ENCODE measurements at places on chromosomes 3 and 15.
A peak's percentile ranks its signal among the peaks of the same experiment; 100 is the strongest.

GRCh38 chr3:24454393-24454792, 40.3 kb downstream of the THRB start:
- no peak for DNase-seq

GRCh38 chr3:4759689-4760312, 219.4 kb upstream of the BHLHE40 start:
- DNase-seq = no peak

DNA sequence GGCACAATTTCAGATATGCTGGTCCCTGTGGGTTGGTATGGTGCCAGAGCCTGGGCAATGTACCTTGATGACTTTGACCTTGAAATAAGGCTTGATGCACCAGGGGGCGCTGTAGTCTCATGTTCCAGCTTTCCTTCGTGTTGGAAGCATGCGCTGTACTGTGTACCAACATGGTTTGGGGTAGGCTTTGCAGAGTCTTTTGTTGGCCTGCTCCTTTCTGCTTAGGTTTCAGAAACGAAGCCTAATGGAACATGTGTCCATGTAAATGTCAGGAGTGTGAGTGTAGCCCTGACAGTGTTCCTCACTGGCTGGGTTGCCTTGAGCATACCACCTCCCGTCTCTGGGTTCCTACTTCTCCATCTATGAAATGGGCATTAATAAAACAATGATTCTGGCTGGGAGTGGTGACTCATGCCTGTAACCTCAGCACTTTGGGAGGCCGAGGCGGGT, 3.6 kb upstream of the CCR4 start:
- no peak for DNase-seq

DNA sequence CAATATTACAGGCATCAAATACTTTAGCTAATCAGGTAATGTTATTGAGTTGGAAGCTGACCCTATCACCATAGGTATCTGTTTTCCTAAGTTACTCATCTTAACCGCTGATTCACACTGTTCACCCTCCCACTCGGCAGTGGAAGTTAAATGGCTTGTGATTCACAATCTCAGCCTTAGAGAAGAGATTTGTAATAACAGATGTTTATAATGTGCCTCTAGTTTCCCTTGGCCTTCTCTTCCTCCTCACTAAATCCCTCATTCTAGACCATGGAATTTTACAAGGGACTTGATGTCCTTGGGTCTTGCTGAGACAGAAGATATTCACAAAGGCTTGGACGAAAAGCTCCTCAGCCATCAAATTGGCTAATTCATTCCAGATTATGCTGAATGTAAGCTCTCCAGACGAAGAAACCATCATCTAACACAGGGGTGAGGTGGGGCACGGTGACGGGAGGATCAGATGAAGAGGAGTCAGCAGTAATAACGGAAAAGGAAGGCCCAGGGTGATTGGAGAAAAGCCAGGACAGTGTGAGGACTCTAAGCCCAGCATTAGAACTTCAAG, 931.7 kb downstream of the MCTP2 start:
- peak; percentile 54 for DNase-seq

GRCh38 chr3:83230376-83230775, 1468.9 kb upstream of the GBE1 start:
- no peak for DNase-seq

- DNase-seq = no peak
Observed at GRCh38 chr3:18778598-18778997, 353.5 kb upstream of the SATB1 start.

DNA sequence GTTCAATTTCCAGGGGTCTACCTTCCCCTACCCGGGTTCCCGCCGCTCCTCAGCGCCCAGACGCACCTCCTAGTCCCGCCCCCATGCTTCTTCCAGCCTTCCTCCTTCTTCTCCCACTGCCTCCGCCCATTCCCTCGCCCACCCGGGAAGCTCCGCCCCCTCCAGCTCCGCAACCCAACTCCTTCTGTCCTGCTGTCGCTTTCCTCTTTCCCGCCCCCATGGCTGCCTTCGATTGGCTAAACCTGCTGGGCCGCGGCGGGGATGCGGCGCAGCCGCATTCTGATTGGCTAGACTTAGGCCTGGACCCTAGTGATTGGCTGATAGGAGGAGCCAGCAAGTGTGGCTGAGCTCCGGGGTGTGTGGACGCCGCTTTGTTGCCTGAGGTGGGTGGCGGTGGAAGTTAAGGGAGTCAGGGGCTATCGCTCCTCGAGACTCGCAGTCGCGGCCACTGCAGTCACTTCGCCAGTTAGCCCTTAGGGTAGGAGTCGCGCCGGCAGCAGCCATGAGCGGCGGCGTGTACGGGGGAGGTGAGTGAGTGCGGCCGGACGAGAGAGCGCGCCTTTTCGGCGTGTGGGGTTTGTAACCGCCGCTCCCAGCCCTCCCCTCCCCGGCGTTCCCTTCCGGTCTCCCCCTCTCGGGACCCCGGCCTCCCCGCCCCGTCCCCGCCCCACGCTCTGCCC, at the start of gene ACTL6A:
TSS of gene ACTL6A (plus strand) at position 336 of the 680 bp plus-strand sequence. CDS start at position 503, 167 bp downstream.
- DNase-seq = peak; percentile 99

GRCh38 chr3:149494022-149494758, 19.7 kb downstream of the TM4SF4 start:
- DNase-seq = peak; percentile 46

- peak; percentile 63 for DNase-seq
Observed at GRCh38 chr3:148643389-148643840, 54.3 kb upstream of the AGTR1 start.

DNA sequence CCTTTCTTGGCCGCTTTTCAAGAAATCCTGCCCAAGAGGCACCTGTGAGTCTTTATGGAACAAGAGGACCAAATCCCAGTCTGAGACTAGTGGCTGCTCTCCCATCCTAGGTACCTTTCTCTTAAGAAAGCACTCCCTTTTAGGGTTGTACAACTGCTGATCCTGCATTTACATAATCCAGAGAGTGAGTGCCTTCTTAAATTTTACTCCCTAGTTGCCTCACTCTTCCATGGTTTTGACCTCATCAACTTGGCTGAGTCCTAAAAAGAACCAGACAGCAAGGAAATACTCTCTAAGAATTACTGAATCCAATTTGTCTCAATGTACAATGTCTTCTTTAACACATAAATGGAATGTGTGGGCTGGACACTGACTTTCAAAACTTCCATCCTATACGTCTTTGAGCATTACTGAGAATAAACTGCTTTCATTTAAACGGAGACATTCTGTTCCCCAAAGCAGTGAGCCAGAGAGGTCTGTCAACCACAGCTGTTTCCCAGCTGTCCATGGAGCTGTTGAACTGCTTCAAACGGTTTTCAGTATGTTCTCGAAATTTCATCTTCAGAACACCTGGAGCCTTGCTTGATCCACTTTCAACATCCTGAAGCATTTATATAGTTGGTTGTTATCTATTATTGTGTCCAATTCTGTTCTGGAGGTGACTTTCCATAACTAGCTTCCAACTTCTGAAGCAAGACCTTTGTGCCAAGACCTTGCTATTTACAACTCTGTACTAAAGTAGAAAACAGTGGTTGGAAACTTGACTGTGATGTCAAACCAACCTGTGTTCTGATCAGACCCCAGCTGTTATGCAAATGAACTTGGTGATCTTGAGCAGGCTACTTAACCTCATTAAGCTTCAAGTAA, 179.1 kb downstream of the SLC9A9 start:
- no peak for DNase-seq

- peak; percentile 46 for DNase-seq
Observed at GRCh38 chr15:48975472-48976419, 12.0 kb upstream of the SHC4 start.

DNA sequence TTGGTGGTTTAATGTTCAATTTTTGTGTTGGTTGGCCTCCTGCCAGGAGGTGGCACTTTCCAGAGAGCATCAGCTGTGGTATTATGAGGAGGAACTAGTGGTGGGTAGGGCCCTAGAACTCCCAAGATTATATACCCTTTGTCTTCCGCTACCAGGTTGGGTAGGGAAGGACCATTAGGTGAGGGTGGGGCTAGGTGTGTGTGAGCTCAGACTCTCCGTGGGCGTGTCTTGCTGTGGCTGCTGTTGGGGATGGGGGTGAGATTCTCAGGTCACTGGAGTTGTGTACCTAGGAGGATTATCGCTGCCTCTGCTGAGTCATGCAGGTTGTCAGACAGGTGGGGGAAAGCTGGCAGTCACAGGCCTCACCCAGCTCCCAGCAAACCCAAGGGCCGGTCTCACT, 187.1 kb downstream of the DPH6 start:
- DNase-seq = no peak

- DNase-seq = no peak
Observed at GRCh38 chr3:22661121-22661700, 541.9 kb upstream of the UBE2E2 start.

Measured in amniotic stem cell (primary cell).